NCI-H2029 (cell line): ENCODE measurements at places on chromosomes 3 and 15.
A peak's percentile ranks its signal among the peaks of the same experiment; 100 is the strongest.

GRCh38 chr3:9087831-9088413, 124.7 kb upstream of the RAD18 start:
- no peak for DNase-seq

DNA sequence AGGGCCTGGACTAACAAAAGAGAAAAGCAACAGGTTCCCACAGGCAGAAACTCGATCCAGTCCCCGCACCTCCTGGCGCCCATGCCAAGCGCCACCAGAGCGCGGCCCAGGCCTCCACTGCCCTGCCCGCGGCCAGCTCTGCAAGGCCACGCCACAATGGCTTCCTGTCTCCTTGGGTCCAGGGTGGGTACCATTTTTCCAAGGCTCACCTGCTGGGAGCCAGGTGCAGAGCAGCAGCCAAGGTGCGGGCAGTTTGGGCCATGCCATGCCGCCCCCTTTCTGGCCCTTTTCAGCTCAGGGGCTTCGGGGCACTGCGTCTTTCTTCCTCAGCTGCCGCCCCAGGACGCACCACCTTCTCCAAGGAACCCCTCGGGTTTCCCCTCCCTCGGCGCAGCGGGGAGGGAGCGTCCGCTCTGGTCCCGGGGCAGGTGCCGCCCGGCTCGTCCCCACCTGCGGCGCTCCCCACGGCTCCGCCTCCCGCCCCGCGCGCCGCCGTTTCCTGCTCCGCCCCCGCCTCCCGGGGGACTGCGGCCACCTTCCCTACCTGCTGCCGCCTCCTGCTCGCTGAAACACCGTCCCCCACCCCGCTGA, at the start of gene ILDR1:
Gene ILDR1, minus strand, starts transcription at position 437 of the 591 bp plus-strand sequence. Its CDS starts 170 bp downstream, at position 267.
- DNase-seq: peak; percentile 81

DNA sequence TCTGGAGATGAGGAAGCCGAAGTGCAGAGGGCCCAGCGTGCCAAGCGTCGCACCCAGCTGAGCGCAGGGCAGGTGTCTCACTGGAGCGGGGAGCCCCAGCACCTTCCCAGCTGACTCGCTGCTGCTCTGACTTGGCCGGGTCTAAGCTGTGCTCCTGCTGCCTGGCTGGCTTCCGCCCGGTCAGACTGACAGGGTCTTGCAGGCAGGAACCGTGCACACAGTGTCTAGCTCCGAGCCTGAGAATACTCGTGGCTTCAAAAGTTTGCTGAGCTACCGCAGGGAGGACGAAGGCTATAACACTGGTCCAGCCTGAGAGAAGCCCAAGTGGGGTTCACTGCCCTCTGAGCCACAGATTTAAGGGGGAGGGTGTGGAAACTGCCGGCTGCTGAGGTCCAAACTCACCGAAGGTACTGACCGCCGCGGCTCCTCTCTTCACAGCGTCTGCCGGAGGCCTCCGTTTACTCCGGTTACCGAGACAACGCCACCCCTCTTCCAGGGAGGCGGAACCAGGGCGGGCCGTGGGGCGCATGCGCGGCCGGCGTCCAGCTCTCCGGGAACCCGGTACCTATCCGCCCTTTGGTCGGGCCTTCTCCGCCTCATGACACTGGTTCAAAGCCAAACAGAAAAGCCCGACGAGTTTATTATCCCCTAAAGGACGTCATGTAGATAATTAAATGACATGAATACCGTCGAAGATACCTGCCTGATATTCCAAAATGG, at the start of gene CFAP44:
Gene CFAP44, minus strand, starts transcription at position 443 of the 720 bp plus-strand sequence. CDS start 7,829 bp downstream, outside the sequence.
- peak; percentile 45 for DNase-seq

DNA sequence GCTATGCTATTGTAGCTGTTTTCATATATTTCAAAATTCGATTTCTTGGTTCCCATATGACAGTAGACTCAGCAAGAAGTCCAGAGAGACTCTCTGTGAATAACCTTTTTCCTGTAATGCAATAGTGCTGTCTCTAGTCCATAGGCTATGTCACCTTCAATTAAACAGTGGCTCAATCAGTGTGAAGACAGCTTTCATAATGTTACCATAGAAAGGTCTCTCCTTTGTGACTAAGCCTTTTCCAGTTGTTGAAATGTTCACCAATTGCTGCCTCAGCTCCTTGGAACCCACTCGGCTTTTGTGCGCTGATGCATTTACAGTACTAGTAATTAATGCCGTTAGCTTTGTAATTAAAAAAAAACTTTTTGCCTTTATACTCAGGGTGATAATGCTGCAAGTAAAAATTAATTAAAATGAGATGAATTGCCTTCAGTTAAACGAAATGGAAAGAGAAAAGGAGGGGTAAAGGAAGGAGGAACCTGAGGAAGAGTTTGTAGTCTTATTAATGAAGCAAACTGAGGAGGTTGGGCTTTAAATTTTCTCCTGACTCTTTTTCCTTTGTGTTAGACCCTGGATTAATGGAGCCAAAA, 214.8 kb downstream of the LSAMP start:
- DNase-seq: no peak

DNA sequence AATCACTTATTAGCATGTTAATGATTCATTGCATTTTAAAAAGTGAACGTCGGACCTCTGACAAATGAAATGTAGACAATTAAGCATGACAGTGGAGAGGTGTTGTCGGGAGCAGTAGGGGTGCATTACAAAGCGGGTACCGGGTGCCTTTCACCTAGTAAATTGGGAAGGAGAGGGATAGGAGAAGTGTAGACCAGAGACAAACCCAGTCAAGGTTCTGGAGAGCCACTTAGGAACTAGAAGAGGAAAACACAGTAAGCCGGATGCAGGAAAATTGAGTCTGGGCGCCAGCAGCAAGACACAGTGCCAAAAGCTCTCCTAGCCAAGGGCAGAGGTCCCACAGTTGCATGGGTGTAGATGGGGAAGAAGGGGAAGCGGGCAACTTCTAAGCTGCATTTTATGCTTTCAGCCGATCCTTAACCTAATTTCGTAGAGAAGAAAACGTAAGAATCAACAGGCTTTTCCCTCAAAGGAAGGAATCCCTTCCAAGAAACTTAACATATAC, 3.1 kb upstream of the CERS3 start:
- DNase-seq: no peak
